Epithelial cell of esophagus (primary cell): ENCODE measurements at places on chromosomes 1 and 21.

DNA sequence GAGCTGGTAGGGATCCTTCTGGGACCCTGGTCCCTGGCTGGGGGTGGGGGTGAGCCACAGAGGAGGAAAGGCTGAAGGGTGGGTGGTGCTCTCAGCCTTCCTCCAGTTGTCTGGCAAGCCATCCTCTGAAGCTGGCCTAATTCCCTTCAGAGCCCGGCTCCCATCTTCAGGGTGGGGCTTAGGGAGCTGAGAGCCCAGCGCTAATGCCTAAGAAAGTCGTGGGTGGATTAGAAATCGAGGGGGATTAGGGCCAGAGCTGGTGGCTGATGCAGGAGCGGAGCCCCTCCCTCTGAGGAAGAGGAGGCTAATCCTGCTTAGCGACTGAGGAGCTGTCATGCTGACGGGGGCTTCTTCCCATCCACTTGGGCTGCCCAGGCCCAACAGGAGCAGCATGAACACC is 30.8 kb upstream of the DMBX1 start:
- no peak for DNase-seq

DNA sequence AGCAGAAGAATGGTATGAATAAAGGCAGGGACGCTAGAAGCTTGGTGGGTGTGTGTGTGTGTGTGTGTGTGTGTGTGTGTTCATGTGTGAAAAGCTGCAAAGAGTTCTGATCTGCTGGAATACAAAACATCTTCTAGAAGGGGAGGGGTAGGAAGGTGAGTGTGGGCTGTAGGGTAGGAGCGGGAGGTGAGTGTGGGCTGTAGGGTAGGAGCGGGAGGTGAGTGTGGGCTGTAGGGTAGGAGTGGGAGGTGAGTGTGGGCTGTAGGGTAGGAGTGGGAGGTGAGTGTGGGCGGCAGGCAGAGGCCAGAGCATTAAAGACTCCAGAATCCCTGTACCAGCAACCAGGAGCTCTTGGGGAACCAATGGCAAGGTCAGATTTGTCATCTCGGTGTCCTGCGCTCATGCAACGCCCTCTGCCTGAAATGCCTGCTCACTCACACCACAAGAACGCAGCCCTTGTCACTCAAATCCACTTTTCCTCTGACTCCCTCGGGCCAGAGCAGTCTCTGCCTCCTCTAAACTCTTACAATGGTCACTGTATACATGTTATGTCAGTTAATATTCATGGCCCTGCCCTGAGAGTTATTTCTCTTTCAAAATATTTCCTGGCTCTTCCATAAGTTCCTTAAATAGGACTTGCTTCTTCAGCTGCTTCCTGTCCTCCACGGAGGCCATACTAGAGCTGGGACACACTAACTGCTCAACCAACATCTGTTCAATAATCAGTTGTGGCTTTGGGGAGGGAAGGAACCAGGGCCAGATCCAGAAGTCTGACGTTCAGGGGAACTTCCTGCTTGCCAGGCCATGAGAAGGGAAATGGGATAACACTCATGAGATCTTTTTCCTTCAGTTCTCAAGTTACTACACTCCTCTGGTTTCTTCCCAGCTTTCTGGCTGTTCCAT is 53.6 kb upstream of the ZNF644 start:
- DNase-seq, result no peak

DNA sequence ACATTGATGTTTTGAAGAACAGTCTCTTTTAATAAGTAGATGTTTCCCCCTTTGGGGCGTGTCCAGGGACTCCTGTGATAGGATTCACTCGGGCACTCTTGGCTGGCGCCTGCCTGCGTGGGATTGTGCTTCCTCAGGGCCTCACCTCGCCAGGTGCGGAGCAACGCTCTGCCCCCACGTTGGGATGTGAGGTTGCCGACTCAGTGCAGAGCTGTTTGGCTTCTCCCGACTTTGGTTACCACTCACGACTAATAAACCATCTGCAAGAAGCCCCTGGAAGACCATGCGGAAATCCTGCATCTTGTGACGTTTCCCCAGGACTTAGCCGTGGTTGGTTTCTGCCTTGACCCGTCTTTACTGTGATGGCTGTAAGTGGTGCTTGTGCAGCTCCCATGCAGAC is 106.4 kb downstream of the PCBP3 start:
- no peak for DNase-seq

GRCh38 chr1:160040476-160040875 is 8.7 kb upstream of the PIGM start:
- no peak for DNase-seq

DNA sequence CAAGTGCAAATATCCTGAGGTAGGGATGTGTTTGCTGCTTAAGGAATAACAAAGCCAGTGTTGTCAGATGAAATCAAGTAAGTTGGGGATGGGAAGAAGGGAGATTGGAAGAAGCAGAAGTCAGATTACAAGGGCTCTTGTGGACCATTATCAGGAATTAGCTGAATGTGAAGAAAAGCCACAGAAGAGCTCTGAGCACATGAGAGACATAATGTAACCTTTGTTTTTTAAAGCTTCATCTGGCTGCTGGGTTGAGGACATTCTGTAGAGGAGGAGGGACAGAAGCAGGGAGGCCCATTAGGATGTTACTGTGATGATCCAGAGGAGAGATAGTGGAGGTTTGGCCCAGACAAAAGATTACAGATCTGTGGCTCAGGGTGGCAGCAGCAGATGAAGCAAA is 111.7 kb downstream of the DUSP10 start:
- DNase-seq, result no peak

- peak; percentile 51 for DNase-seq
Measured at GRCh38 chr1:84940481-84940880, 47.5 kb upstream of the LPAR3 start.

GRCh38 chr1:245406426-245406825 is 251.6 kb downstream of the KIF26B start:
- no peak for DNase-seq
